ENCODE measurements at places on chromosomes 4 and X.

GRCh38 chrX:132207996-132208395 lies 11.3 kb downstream of the RAP2C start:
- DNase-seq = no peak

DNA sequence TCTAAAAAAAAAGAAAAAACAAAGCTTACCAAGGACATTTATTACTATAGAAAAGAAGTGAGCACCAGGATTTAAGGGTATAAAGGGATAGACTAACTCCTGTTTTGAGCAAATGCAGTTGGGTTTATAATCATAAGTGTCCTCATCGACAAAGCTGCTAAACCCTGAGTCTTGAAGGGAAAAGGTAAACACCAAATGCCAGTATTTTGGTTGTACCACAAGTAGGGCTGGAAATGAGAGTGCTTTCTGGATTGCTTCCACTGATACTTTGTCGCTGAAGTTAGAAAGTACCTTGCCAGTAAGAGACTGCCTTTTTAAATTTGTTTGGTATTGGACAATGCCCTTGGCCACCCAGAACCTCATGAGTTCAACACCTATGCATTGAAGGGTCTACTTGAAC lies 53.7 kb downstream of the WDFY3 start:
- no peak for DNase-seq

GRCh38 chrX:5559386-5559785 lies 669.3 kb downstream of the NLGN4X start:
- DNase-seq = no peak

- DNase-seq = no peak
Measured at GRCh38 chr4:58602022-58602421, 1491.8 kb upstream of the IGFBP7 start.

- DNase-seq = no peak
Measured at GRCh38 chrX:134552351-134552750, 92.4 kb downstream of the HPRT1 start.

- DNase-seq = no peak
Measured at GRCh38 chrX:100979881-100980607, 10.5 kb downstream of the ARL13A start.

GRCh38 chrX:153511784-153512500 lies 5.5 kb upstream of the ATP2B3 start:
- no peak for DNase-seq

GRCh38 chr4:152983221-152983620 lies 47.1 kb downstream of the FHDC1 start:
- DNase-seq = no peak

- no peak for DNase-seq
Measured at GRCh38 chr4:106329041-106329618, 12.8 kb downstream of the AIMP1 start.

- no peak for DNase-seq
Measured at GRCh38 chr4:154389148-154389547, 102.5 kb downstream of the DCHS2 start.

- DNase-seq = no peak
Measured at GRCh38 chr4:4379540-4380087, 7.3 kb upstream of the NSG1 start.

- DNase-seq = no peak
Measured at GRCh38 chrX:100319716-100320115, 90.4 kb downstream of the PCDH19 start.

- DNase-seq = no peak
Measured at GRCh38 chr4:124918559-124919122, 206.1 kb upstream of the ANKRD50 start.
